A549 (cell line): ENCODE measurements at places on chromosomes 11 and 22. TPM values are rescaled to one million over a fixed set of nuclear protein-coding genes. Genes with fewer than 3 reads are reported as not detected.

DNA sequence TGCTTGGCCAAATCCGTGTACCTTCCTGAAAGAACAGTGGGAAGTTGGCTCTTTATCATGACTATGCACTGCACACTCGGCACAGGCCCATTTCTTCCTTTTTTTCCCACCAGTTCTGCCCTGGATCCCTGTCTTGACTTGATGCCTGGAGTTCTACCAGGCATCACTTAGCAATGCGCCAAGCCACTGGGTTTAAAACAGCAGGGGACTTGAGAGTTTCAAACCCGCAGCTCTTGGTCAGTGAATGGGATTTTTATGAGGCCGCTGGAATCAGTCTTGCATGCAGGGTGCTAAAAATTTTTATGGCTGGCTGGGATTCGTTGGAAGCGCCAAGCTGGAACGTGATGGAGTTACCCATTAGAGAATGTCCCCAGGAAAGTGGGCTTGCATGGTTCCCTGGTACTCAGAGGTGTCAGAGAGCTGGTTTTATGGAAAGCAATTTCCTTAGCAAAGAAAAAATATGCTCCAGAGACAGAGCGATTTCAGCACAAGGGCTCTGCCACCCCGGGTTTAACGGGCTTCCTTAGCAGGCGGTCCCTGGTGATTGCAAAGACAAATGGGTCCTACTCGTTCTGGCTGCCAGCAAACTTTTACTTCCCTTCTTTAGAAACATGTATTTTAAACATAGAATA is 432.9 kb downstream of the TENM4 start:
- DNase-seq, result no peak

DNA sequence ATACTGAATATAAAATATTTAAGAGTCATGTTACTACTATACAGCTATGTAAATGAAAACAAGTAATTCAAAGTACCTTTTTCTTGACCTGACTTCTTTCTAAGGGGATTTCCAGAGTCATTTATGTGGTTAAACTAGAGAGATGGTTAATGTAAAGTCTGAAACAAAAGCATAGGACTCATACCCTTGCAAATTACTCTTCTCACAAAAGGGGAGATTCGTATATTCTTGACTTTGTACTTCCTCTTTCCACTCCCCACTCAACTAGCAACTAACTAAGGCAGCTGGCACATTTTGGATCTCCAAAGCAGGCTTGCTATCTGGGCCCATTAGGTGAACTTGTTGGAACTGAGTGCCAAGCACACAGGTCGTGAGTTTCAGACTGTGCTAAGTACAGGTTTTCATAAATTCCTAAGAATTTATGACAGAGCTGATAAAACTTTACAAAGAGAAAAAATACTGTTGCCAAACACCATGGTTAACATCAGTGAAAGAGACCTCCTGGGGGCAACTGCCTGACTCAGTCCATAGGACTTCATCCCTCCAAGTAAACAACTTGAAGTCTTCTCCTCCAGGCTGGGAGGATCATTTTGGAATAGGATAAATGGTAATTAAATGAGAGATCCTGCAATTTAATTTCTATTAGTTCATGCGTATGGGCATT is 77.0 kb upstream of the DDI1 start:
- peak; percentile 39 for DNase-seq

GRCh38 chr11:32073644-32074026 is 17.2 kb upstream of the RCN1 start:
- DNase-seq, result no peak

DNA sequence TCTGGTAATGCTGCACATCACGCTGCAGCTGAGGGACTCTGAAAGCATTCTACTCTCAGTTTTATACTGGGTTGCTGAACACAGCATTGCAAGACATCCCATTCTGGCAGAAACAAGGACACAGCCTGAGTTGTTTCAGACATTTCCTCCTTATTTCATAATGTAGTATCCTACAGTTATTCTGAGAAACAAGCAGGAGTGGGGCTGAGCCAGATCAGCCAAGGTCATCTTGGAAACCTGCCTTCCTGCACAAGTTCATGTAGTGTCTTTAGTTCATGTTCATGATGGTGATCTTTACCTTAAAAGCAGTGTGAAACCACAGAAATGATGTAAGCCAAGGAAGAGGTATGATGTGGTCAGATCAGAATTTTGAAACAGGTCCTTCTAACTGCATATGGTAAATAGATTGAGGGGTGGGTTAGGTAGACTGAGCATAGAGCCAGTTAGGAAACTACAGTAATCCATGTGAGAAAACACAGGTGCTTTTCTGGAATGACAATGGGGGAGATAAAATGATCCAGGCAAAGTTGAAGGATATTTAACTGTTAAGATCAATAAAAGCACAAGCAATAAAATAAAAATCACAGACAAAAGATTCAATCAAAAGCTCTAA is 1686.8 kb downstream of the LRRC4C start:
- no peak for DNase-seq

DNA sequence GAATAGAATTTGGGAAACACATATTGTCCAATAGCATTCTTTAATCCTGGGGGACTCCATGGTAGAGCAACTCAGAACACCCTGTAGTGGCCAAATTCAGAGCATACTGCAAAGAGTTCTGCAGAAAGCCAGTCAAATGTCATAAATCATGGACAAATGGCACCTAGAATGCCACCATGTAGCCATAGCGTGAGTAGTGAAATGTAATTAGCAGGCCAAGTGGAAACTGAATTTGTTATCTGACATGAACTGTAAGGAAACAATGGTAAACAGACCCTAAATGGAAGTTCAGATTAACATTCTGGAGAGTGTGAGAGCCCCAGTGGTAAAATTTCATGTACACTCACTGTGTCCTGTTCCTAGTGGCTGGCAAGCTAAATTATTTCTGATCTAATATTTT is 7.0 kb upstream of the PRSS23 start:
- DNase-seq, result no peak

DNA sequence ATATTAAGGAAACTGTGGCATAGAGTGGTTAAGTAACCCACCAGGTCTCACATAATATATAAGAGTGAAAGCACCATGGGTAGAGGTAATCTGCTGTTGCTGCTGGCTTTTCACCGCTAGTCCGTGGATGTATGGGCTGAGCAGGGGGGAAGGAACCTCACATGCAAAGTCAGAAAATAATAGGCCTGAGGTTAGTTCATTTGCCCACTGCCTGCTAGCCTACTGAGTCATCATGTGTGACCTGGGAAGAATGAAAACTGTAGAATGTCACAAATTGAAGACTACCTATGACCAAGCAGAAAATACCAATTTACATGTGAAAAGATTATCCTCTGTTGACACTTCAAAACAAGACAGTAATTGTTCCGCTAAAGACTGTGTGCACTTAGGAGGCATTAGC is 560.1 kb upstream of the FAT3 start:
- DNase-seq, result peak; percentile 43

DNA sequence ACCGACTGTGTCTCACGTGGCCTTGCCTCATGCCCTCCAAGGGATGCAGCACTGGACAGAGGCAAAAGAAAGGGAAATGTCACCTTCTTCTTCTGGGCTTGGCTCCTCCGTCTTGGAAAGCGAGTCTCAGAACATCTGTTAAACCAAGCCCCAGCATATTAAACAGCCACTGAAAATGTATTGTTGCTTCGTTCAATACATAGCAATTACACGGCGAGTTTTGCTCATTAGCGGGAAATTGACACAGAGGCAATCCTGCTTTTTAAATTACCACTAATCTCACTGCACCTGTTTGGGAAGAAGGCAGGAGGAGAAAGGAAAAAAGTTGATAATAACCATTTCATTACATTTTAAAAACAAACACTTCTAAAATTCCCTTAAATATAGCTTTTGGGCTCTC is 72.1 kb downstream of the SEZ6L start:
- DNase-seq, result no peak

- DNase-seq, result no peak
Measured at GRCh38 chr11:101176381-101176780, 46.8 kb upstream of the PGR start.

GRCh38 chr22:43126501-43127165 is 16.1 kb downstream of the BIK start:
- DNase-seq, result peak; percentile 85

GRCh38 chr22:48753752-48754517 is 1073.7 kb downstream of the BRD1 start:
- DNase-seq, result no peak

GRCh38 chr11:35147235-35147634 is 8.3 kb downstream of the CD44 start:
- no peak for DNase-seq

DNA sequence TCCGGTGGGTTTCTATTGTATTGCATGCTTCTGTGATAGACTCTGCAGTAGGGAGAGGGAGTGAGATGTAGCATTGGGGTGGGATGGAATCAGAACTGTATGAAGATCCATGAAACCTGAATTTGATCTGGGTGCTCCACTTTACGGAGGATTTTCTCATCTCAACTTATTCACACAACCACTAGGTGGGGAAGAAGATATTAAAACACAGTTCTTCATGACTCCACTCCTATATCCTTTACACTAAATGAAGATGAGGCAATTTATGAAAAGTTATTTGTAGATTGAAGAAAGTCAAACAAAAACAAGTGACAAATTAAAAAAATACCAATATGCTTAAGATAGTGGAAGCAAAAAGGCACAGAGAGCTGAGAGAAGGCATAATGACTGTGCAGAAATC is 92.6 kb upstream of the PDGFD start:
- peak; percentile 4 for DNase-seq

DNA sequence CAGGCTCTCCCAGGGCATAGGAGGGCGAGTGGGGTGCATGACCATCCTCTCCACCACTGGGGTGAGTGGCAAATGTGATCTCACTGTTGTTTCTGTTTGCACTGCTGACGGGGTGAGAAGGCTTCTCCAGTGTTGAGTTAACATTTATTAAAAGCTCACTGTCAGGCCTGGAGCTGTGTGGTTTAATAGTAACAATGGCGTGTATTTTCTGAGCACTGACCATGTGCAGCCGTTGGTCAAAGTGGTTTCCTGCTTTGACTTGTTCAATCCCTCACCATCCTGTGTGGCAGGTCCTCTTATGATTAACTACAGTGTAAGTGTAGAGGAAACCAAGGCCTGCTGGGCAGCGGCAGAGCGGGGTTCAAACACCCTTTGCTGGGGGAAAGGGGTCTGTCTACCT is 4.4 kb downstream of the A4GALT start:
- no peak for DNase-seq

DNA sequence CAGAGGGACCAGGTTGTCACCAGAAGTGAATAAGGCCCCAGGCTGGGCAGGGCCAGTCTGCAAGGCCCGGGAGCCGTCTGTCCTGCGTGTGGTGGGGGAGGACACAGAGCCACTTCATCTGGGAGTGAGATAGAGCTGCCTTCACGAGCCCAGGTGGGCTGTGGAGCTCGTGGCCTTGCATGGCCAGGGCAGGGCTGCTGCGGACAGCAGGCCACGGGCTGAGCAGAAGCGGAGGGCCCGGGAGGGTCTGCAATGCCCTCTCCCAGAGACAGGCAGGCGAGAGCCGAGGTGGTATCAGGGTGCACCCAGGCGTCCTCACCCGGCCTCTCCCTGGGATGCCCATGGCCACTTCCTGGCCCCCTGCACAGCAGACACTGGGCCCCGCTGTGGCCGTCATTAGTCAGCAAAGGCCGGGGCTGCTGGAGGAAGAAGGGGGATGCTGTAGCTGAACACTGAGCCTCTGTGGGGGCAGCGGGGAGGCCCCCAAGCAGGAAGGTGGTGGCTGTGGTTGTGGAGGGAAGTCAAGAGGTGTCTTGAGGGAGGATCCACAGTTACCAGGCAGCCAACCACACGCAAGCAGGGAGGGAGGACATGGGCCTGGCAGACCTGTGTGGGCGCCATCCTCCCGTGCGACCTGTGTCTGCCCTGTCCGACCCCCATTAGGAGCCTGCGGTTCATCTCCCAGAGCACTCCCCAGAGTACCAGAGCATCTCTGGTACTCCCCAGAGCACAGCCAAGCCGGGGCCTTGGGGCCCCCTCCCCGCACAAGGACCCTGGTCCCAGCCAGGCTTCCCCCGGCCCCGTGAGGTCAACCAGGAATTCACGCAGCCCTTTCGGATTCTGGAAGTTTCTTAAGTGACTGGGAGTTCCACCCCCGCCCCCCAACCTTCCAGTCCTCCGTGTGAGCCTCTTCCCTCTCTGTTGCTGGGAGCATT is 1109.5 kb downstream of the BRD1 start:
- DNase-seq, result no peak

DNA sequence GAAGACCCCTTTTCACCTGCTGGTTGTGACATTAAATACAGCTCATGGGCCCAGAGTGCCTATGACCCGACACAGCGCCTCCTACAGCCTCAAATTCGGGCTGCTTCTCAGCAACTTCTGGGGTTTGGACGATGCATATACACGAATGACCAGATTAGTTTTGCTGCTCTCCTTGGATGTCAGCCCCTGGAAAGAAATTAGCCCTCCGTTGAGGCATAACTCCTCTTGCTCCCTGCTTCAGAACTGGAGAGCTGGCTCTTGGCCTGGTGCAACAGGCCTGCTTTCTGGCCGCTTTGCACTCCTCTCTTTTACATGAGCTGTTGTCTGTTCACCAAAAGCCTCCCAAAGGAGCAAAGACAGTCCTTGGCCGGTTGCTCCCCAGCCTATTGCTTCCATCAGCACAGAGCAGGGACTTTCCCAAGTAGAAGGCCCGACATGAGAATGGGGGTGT is 3.3 kb downstream of the TECTA start:
- no peak for DNase-seq

DNA sequence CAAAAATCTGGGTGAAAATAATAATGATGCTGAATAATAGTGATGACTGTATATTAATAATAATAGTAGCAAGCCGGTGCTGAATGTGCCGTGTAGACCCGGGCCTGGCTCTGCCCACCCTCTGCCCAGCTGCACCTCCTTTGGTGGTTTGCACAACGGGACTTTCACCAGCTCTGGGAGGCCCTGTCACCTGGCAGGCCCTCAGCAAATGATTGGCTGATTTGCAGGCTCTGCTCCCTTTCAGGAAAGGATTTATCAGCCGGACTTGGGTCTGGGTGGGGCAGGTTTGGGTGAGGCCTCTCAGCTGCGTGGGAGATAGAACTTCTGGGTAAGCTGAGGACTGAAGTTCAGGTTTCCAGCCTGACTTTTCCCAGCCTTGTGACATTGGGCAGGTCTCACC is 21.4 kb downstream of the KIAA1671 start:
- DNase-seq, result no peak

DNA sequence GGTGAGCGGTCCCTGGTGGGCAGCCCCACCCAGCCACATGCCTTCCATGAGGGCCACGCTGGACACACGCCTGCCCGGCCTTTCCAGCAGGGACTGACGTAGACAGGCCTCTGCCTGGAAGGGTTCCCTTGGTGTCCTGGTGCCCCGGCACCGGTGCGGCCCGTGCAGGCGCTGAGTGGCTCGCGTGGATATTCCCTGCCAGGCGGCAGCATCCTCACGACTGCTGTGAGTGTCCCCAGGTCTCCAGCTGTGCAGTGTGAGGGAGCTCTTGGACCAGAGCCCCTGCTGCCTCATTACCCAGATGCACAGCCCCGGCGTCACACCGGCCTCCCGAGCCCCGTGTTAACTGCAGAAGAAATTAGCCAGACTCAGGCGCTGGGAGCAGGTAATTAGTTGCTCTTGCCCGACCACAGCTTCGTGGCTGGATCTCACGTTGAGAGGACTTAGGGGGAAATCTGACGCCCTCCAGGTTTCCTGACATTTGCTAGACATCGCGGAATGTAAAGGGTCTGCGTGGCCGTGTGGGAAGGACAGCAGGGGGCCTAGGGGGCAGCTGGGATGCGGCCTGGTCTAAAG is 1196.3 kb downstream of the BRD1 start:
- no peak for DNase-seq

Gene USP2
- 0.48 to 0.83 TPM (median 0.73 TPM) in 3 replicates for polyA plus RNA-seq

Gene SLC5A4
- polyA plus RNA-seq, result not detected in 3 replicates

Gene HSCB
- polyA plus RNA-seq, result 14.3 to 17.5 TPM (median 17.2 TPM) in 3 replicates

Gene UBQLNL
- polyA plus RNA-seq, result 0.06 to 0.13 TPM (median 0.12 TPM) in 3 replicates

Gene SMTNL1
- polyA plus RNA-seq, result not detected in 3 replicates

Gene KRTAP5-9
- polyA plus RNA-seq, result 0.08 TPM in 1 of 3 replicates, not detected in the others

Gene SSTR3
- not detected in 3 replicates for polyA plus RNA-seq

Gene SIK2
- 4.5 to 5.1 TPM (median 4.7 TPM) in 3 replicates for polyA plus RNA-seq
